Naive thymus-derived CD4-positive, alpha-beta T cell (primary cell): ENCODE measurements at places on chromosomes 6 and 20.

GRCh38 chr6:125231574-125232343, 70.0 kb downstream of the HDDC2 start:
- no peak for DNase-seq

DNA sequence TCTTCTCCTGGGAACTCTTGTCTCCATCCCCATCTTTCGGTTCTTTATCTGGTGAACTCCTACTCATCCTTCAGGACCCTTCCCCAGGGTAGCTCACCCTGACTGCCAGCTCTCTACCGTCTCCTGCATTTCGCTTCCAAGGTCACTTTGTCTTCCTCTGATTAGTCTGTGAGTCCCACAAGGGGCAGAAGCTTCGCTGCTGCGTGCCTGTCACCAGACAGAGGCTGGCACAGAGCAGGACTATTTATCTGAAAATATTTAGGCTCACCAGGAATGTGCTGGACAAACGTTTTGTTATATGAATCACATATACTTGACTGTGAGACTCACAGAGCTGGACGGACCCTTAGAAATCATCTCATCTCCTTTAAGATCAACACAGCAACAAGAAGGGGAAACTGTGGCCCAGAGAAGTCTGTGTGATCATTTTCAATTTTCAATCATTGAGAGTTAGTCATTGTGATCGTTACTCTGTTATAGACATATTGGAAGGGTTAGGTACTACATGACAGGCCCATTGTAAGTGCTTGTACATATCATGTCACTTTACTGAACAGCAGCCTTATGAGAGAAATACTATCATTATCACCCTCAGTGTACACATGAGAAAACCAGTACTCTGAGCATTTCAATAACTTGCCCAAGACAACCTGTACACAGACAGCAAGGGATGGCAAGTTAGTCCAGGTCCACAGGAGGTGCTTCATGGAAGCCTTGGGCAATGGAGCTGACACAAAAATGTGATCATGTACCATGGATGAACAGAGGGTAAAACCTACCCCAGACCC, 51.4 kb downstream of the JPH2 start:
- DNase-seq, result peak; percentile 11

GRCh38 chr6:159094444-159095252, 49.9 kb upstream of the TAGAP start:
- peak; percentile 76 for DNase-seq

DNA sequence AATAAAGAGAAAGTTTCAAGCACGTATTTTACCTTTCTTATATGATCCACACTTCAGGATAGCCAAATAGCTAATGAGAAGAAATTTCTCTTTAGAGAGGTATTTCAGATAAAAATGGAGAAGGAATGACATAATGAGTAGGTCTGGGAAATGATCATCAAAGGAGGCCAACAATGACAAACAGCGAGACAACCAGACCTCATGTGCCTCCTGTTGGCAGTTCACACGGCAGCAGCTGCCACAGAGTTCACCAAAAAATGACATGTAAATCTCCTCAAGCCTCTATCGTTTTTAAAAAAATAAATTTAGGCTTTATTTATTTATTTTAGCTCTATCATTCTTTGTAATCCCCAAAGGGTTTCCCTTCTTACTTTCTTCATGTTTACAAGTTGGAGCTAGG, 47.7 kb downstream of the SLC2A12 start:
- no peak for DNase-seq

GRCh38 chr20:12882832-12883506, 125.8 kb upstream of the SPTLC3 start:
- DNase-seq, result no peak

- peak; percentile 31 for DNase-seq
Measured at GRCh38 chr6:26613689-26614683, 17.2 kb downstream of the ABT1 start.

DNA sequence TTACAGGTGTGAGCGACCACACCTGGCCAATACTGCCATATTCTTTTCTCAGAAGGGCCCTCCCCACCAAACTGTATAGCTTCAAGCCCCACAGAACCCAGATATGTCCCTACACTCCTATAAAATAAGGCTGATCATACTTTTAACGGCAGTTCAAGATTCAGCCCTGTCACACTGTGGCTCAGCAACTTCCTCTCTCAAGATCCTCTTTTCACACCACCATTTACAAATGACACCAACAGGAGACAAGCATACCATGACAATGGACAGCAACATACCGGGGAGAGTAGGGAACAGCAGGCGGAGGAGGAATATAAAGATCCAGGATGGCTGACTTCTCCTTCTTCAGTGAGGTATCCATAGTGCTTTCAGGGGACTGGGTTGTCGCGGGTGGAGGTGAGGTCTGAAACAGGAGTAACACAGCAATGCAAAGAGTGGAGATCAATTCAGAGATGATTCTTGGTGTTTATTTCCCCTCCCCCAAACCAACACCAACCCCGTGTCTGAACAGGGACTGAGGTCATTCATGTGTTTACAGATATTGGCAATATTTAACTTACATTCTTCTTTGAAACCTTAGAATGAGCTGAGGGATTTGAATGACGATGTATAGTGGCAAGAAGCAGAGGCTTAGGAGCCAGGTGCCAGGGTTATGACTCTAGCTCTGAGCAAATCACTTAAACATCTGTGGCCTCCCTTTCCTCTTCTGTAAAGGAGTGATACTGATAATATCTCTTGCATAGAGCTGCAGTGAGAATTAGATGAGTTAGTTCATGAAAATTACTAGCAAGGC, 57.6 kb upstream of the IPCEF1 start:
- no peak for DNase-seq

DNA sequence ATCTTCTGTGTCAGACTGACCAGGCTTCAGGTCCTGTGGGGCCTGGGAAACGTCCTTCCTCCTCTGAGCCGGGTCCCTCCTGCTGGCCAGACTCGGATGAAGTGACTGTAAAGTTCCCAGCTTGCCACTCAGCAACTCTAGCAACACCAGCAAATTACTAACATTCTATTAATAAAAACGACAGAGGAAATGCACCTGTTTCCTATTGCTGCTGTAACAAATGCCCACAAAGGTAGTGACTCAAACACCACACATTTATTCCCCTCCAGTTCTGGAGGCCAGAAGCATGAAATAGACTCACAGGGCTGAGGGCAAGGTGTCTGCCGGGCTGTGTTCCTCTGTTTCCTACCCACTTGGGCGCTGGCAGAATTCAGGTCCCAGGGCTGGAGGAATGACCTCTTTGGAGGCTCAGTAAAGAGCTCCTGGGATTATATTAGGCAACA, 48.8 kb downstream of the CTCFL start:
- DNase-seq, result no peak

GRCh38 chr6:46565531-46565930, 74.3 kb upstream of the RCAN2 start:
- DNase-seq, result no peak

GRCh38 chr6:168408504-168409136, 32.4 kb upstream of the SMOC2 start:
- DNase-seq, result no peak

DNA sequence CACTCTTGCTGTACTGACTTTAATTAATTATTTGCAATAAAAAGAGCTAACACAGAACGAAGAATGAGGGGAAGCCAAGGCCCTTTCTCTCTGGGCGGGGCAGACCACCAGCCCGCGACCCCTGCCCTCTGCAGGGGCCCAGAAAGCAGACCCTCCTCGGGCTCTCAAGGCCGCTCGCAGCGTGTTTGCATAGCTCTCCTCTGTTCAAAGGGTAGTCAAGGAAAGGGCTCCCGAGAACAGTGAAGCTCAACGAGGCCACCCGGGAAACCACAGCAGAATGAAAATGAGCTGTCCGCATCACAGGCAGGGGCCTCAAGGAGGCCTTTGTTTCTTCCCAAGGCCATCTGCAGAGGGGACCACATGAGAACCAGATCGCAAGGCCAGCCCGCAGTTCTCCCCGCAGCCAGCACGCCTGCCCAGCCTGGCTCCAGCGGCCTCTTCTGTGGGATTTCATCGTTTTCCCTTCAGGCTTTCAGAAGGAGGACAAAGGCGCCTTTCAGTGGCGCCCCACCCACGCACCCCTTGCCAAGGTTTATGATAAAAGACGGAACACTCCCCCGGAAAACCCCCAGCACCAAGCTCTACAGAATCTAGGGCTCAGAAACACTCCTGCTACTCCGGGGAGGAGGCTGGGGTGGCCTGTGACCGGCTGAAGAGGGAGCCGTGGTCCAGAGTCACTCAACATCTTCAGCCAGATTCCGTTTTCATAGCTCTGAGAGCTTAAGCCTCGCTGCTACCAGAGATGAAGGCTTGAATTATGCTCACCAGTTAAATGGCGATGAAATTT, 25.3 kb downstream of the ACSS1 start:
- DNase-seq, result no peak

- DNase-seq, result peak; percentile 63
Measured at GRCh38 chr6:20403070-20403765, 1.5 kb downstream of the E2F3 start.

DNA sequence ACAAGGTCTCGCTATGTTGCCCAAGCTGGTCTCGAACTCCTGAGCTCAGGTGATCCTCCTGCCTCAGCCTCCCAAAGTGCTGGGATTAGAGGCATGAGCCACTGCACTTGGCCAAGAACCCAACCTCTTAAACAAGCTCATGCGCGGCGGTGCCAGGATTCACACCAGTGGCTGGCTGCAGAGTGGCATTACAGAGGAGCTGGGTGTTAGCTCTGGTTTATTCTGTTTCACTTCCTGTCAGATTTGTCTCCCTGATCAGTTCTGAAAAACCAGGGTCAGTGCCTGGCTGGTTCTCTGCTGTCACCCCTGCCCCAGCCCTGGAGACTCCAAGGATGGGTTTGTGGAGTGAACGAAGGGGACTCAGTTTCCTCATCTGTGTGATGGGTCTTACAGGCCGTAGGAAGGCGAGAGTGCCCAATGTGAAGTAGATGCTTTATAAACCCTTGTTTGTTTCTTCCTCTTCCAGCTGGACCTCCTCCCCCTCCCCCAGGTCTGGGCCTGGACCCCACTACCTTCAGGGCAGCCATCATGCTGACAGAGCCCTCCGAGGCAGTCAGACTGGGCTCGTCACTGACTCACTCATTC, 63.4 kb downstream of the UBE2V1 start:
- no peak for DNase-seq

GRCh38 chr20:59743767-59744485, 139.6 kb downstream of the PHACTR3 start:
- no peak for DNase-seq

DNA sequence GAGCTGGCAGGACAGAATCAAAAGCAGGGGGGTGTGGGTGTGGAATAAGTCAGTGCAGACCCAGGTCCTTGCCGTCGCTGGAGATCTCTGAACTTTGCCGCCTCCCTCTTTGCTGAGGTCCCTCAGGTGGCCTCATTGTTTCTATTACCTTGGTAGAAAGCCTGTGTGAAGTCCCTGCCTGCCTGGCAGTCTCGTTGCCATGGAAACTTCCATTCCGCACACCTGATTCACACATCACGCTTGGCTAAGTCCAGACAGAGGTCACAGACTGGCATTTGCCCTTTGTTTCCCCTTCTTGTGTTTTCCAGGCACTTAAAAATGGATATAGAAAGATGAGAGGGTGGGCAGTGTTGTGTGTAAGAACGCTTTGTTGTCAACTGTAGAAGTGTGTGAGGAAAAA, 260.6 kb downstream of the PRL start:
- DNase-seq, result peak; percentile 5

DNA sequence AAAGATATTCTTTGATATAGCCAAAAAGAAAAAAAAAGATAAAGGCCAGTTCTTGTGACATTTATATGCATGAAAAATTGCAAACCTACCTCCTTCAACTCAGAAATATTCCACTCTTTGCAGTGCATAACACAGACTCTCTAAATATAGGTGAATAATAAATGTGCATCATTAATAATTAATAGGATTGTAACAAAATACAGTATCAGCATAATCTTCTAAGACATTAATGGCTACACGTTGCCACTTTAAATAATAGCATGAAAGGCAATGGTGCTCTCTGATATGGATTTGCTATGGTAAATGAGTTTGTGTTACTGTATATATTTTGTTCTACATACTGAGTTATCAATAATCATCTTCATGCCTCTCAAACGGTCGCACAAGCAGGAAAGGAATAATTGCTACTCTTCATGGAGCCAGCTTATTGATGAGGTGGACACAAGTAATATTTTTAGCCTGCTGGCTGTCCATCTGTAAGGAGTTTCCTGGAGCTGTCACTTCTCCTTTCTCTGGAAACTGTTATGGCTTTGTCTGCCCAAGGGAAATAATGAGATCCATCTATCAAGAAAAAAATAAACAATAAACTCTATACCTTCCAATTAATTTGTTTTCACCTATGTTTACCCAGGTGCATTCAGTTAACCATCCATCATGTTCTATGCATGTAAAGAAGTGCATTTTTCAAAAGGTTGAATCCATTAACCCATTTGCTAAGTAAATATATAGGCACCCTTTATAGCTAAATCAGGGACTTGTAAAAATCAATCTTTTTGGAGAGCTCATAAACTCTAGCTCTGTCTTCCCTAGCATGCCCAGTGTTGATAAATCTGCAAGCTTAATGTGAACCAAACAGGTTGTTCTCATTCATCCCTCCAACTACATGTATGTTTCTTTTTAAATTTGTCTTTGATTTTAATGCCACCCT, 253.0 kb downstream of the NKAIN2 start:
- no peak for DNase-seq

DNA sequence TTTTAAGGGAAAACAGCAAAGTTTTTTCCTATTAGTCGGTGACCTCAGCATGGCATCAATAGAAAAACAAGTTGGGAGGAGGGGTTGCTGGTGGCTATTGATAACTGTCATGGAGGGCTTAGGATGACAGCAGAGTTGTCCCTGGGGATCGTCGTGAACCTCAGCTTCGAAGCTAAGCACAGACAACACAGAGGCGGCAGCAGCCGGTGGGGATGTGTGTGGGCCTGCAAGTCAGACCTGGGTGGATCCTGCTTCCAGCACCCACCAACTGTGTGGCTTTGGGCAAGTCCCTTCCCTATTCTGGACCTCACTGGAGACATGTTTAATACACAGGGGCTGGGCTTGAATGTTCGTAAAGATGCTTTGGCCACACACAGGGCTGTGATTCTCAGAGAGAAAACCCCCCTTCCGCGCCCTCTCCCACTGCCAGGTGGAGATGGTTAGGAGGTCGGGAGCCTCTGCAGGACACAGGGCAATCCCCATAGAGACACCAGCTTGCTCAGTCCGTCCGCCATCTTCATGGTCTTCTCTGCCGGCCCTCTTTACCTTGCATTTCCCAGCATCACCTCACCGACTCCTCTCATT, 83.1 kb upstream of the TOX2 start:
- no peak for DNase-seq

GRCh38 chr6:36962874-36963273, 8.3 kb downstream of the PI16 start:
- DNase-seq, result peak; percentile 89

GRCh38 chr20:62479156-62479555, 3.4 kb upstream of the GATA5 start:
- DNase-seq, result no peak
